ENCODE measurements at places on chromosomes 11 and 22. TPM values are rescaled to one million over a fixed set of nuclear protein-coding genes. Genes with fewer than 3 reads are reported as not detected.

The PYGM gene
- 4.8 TPM for total RNA-seq

GRCh38 chr11:132444911-132445310, 1074.5 kb downstream of the NTM start:
- H3K4me1 ChIP-seq, result no peaks in the 10 kb centered on the region
- no peak overlapping the region for H3K27ac ChIP-seq
- H3K36me3 ChIP-seq, result no peaks in the 10 kb centered on the region

- H3K27me3 ChIP-seq, result peaks cover 3% of the 10 kb centered on the region
- H3K27ac ChIP-seq, result no peak overlapping the region
- no peak for DNase-seq
Measured at GRCh38 chr11:70019576-70020011, 58.5 kb upstream of the ANO1 start.

- no peak overlapping the region for H3K4me3 ChIP-seq
- peaks cover 19% of the 10 kb centered on the region for H3K36me3 ChIP-seq
- H3K27me3 ChIP-seq, result no peaks in the 10 kb centered on the region
- H3K4me1 ChIP-seq, result peaks cover 5% of the 10 kb centered on the region
Measured at GRCh38 chr11:108944471-108945178, 279.8 kb downstream of the DDX10 start.

- H3K4me3 ChIP-seq, result peak overlapping the region; percentile 53
- peaks cover 76% of the 10 kb centered on the region for H3K4me1 ChIP-seq
- H3K27me3 ChIP-seq, result no peaks in the 10 kb centered on the region
- H3K36me3 ChIP-seq, result peaks cover 60% of the 10 kb centered on the region
- peak; percentile 56 for DNase-seq
Measured at GRCh38 chr22:21762712-21763581, 27.4 kb upstream of the YPEL1 start.

DNA sequence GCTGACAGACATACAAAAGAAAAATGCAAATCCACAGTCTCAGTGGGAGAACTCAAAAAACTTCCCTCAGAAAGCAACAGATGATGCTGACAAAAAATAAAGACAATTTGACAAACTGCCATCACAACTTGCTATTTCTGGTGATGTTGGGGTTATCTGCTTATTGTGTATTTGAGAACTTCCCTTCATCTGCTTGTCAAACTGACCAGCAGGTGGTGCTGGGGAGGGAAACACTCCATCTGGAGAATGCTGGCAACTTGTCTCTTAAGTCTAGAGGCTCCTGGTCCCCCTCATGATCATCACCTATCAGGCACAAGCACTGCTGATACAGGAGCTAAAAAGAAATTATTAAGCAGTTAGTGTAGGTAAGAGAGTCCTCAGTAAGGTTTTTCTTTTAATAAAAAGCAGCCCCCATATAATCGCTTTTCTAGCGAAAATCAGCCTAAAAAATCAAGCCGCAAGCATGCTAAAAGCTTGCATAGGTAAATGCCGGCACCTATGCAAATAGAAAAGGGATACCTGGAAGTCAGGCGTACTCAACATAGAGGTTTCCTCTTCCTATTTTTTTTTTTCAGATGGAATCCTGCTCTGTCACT, 9.8 kb upstream of the FAM111B start:
- peaks cover 29% of the 10 kb centered on the region for H3K27me3 ChIP-seq
- no peaks in the 10 kb centered on the region for H3K36me3 ChIP-seq
- no peak overlapping the region for H3K27ac ChIP-seq
- no peak overlapping the region for H3K4me3 ChIP-seq
- H3K4me1 ChIP-seq, result peaks cover 18% of the 10 kb centered on the region

DNA sequence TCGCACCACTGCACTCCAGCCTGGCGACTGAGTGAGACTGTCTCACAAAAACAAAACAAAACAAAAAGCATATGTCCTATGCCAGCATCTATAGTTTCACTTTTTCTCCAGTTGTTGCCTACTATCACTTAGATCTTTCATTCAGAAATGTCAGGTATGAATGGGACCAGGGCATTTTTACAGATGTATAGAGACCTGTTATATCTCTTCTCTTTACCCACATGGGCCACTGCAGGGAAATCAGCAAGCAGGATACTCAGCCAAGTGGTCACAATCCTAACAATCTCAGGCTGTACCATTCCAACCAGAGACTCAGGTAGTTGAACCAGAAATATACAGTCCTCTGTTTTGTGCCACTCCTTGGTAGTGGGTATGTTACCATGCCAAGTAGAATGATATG, 16.0 kb upstream of the SREBF2 start:
- H3K4me1 ChIP-seq, result peaks cover 12% of the 10 kb centered on the region
- no peaks in the 10 kb centered on the region for H3K27me3 ChIP-seq
- no peak overlapping the region for H3K27ac ChIP-seq
- no peak overlapping the region for H3K4me3 ChIP-seq
- DNase-seq, result no peak

- H3K27ac ChIP-seq, result no peak overlapping the region
- H3K36me3 ChIP-seq, result peaks cover 3% of the 10 kb centered on the region
- no peak overlapping the region for H3K4me3 ChIP-seq
- H3K27me3 ChIP-seq, result peaks cover 5% of the 10 kb centered on the region
- H3K4me1 ChIP-seq, result peaks cover 24% of the 10 kb centered on the region
Measured at GRCh38 chr11:65777821-65778361, 2.9 kb downstream of the AP5B1 start.

DNA sequence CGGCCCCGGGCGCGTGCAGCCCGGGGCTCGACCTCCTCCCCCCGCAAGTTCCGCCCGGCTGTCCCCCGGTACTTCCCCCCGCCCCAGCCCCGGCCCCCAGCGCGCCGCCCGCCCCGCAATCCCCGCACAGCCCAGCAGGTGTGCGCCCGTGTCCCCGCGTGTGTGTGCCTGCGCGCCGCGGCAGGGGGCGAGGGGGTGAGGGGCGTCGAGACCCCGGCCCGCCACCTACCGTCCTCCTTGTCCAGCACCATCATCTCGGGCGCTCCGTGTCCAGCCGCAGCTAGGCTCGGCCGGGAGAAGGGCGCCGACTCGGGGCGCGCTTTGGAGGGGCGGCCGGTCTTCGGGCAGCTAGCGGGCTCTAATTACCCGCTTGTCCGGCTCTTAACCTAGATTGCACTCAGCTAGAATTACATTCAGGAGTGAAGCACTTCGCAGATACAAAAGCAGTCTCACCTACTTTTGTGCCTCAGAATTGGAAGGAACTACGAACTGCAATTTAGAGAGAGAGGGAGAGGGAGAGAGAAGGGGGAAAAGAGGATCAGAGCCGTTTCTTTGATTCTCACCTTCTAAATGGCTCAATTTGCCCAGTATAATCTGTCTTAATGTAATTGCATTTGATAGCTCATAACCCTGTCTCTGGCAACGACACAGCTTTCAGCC, 439 bp downstream of the LMO1 start:
- no peak for DNase-seq
- H3K4me3 ChIP-seq, result peak overlapping the region; percentile 73
- H3K36me3 ChIP-seq, result no peaks in the 10 kb centered on the region

GRCh38 chr22:36129486-36130388, 30.8 kb downstream of the APOL3 start:
- DNase-seq, result no peak
- no peak overlapping the region for H3K27ac ChIP-seq
- no peak overlapping the region for H3K4me3 ChIP-seq
- peaks cover 12% of the 10 kb centered on the region for H3K4me1 ChIP-seq
- peaks cover 11% of the 10 kb centered on the region for H3K27me3 ChIP-seq
- H3K36me3 ChIP-seq, result no peaks in the 10 kb centered on the region

GRCh38 chr11:69640260-69640994, 529 bp upstream of the CCND1 start:
- peak overlapping the region; percentile 57 for H3K4me3 ChIP-seq
- no peaks in the 10 kb centered on the region for H3K4me1 ChIP-seq
- H3K27ac ChIP-seq, result peak overlapping the region; percentile 72
- H3K36me3 ChIP-seq, result no peaks in the 10 kb centered on the region

DNA sequence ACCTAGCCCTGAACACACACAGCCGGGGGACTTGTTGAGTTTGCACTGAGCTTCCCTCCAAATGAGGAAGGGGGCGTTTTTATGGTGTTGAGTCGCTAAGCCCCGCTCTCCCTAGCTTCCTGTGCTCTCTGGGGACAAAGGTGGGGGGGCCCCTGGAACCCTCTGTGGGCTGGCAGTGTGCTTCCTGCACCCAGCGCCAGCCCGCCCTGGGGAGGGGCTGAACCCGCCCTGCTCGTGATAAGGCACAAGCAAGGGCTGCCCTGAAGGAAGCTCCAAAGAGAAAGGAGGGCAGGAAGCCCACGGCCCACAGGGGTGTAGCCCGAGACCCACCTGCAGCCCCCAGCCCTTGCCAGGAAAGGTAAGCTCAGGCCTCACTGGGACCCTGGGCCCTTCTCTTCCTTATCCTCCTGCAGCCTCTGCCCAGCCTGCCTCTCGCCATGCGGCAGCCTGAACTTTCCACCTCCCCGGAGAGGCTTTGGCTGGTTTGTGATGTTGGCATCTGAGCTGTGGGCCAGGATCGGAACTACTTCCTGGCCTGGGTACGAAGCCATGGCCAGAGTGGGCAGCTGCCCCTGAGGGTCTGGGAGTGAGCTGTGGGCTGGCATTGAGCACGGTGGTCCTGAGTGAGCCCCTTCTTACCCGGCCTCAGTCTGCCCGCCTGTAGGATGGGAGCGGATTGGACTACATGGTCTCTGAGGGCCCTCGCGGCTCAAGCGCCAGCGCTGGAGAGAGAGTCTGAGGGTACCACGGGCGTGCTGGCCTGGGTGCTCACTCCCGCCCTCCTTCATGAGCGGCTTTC, at the start of gene FERMT3:
TSS of gene FERMT3 (plus strand) at position 265 of the 799 bp plus-strand sequence. CDS start 644 bp downstream, outside the sequence.
- peak within 1 kb of the TSS; percentile 95 for H3K27ac ChIP-seq
- DNase-seq, result peak; percentile 72
- no peaks in the 10 kb centered on the region for H3K27me3 ChIP-seq
- peaks cover 34% of the 10 kb centered on the region for H3K4me1 ChIP-seq
- H3K4me3 ChIP-seq, result peak within 1 kb of the TSS; percentile 89

GRCh38 chr11:134355656-134356055, 23.9 kb downstream of the GLB1L2 start:
- H3K36me3 ChIP-seq, result no peaks in the 10 kb centered on the region
- no peak overlapping the region for H3K27ac ChIP-seq
- no peak for DNase-seq
- H3K4me1 ChIP-seq, result peaks cover 22% of the 10 kb centered on the region

DNA sequence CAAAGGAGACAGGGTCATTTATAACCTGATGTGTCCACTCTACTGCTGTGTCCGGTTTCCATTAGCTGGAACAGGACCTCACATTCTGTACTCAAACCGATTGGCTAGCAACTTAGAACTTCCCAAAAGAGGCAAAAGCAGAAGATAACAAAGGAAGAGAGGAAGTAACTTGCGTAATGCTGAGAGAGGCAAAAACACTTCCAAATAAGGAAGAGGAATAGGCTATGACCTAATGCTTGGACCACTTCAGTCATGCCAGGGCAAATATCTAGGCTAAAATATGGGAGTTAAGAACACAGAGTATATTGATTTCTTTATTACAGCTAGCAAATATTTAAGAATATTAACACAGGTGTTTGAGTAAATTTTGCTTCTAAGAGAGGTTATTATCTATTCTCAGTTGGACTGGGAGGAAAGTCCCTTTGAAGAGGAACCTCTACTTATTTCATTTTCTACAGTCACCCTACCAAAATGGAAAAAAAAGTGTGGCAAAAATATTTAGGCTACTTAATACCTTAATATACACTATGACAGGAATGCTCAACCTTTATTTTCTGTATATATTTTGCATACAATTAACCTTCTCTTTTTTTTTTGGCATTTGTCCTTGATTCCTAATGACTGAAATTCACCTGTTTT, 499.8 kb upstream of the CHORDC1 start:
- no peak overlapping the region for H3K4me3 ChIP-seq
- H3K27ac ChIP-seq, result no peak overlapping the region
- no peaks in the 10 kb centered on the region for H3K36me3 ChIP-seq

Data from activated T-helper 1 cell treated with anti-CD3 and anti-CD28 coated beads, Interleukin-12 subunit alpha, Interleukin-12 subunit beta, Interleukin-2, Interleukin-4 antibody, amounts not matched to agents 30 ng/mL and 10 ng/mL and 1 ng/mL, durations not matched to agents 14 hours and 24 hours and 36 hours (primary cell).